Breast epithelium (tissue), 4 donors: ENCODE measurements at places on chromosomes 12 and 14.

- no peaks in the 10 kb centered on the region for H3K4me1 ChIP-seq
- H3K27ac ChIP-seq, result no peak overlapping the region
- no peak overlapping the region for H3K4me3 ChIP-seq
- no peaks in the 10 kb centered on the region for H3K27me3 ChIP-seq
- no peaks in the 10 kb centered on the region for H3K36me3 ChIP-seq
These were observed 8.9 kb upstream of the EEA1 start for GRCh38 chr12:92938018-92938417.

DNA sequence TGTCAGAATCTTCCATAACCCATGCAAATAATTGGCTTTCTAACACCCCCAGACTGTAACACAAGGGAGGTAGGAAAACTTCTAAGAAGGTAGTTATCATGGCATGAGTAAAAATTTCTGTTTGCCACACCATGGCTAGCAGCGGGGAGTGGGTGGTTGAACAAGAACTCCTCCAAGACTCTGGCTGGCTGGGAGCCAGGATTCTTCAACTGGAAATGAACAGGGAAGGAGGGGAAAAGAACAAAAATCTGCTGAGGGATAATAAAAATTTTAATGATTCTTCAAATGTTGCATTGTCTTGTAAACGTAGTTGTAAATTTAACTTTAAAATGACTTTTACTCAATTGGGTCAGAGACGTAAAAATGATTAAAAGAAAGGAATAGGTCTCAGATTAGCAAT is 78.9 kb downstream of the AKAP6 start:
- no peaks in the 10 kb centered on the region for H3K4me1 ChIP-seq
- DNase-seq, result no peak
- H3K27ac ChIP-seq, result no peak overlapping the region
- H3K36me3 ChIP-seq, result no peaks in the 10 kb centered on the region
- H3K4me3 ChIP-seq, result no peak overlapping the region
- no peaks in the 10 kb centered on the region for H3K27me3 ChIP-seq

GRCh38 chr14:102590667-102591099 is 1.8 kb upstream of the RCOR1 start:
- H3K4me1 ChIP-seq, result peaks cover 3% of the 10 kb centered on the region
- H3K27me3 ChIP-seq, result no peaks in the 10 kb centered on the region
- H3K36me3 ChIP-seq, result no peaks in the 10 kb centered on the region
- no peak overlapping the region for H3K4me3 ChIP-seq
- peak overlapping the region; percentile 100 for H3K27ac ChIP-seq

DNA sequence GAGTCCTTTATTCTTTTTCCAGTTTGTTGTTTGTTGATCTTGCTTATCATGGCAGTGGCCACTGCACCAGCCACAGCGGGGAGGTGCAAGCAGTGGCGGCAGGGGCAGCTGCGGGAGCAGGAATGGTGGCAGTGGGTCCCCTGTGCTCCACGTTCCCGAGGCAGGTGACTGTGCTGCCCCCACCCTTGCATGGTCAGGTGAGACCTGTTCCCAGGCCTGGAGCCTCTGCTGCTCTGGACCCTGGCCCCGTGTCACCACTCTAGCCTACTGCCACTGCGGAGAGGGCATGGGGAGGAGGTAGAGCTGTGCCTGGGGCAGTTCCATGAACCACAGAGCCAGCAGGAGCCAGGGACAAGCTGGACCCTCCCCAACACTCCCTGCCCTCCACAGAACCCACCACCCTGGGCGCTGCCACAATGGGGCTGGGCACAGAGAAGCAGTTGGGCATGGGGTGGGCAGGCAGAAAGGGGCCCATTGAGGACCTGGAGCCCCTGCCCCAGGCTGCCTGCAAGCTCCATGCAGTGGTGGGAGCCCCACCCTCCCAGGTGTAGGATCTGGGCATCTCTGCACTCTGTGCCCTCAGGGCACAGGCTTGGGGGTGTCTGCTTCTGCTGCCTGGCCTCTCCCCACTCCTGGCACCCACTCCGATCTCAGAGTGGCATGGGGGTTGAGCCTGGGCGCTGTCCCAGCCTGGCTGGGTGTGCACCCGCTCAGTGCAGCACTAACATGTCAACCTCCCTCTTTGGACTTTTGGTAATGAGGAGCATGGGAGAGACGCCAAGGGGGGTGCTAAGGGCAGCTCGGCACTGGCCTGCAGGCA is 23.1 kb upstream of the WDR20 start:
- DNase-seq, result no peak
- no peak overlapping the region for H3K4me3 ChIP-seq
- H3K27ac ChIP-seq, result no peak overlapping the region
- H3K36me3 ChIP-seq, result no peaks in the 10 kb centered on the region
- no peaks in the 10 kb centered on the region for H3K27me3 ChIP-seq
- H3K4me1 ChIP-seq, result no peaks in the 10 kb centered on the region

DNA sequence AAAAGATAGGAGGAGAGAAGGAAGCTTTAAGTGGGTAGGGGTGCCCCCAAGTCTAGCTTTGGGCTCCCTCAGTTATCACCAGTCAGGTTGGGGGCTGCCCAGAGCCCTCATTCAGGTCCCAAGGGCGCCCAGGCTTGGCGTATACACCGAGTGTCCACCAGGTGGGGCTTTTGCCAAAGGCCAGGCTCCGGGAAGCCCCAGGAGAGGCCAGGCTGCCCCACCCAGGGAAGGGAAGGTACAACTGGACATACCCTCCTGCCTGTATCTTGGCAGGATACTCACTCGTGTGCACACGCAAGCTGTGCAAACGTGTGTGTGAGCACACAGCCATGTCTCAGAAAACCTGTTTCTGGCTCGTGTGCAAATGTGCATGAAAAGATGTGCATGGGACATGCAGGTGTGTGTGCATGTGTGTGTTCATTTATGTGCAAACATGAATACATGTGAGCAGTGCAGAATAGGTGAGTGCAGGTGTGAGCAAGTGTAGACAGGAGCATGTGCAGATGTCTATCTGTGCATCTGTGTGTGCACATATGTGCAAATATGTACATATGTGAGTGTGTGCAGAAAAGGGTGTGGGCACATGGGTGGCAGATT is 103.9 kb upstream of the MYL2 start:
- no peak overlapping the region for H3K4me3 ChIP-seq
- H3K4me1 ChIP-seq, result no peaks in the 10 kb centered on the region

- no peaks in the 10 kb centered on the region for H3K36me3 ChIP-seq
- DNase-seq, result no peak
- H3K27me3 ChIP-seq, result no peaks in the 10 kb centered on the region
These were observed 27.3 kb upstream of the OSBPL8 start for GRCh38 chr12:76586764-76587395.

DNA sequence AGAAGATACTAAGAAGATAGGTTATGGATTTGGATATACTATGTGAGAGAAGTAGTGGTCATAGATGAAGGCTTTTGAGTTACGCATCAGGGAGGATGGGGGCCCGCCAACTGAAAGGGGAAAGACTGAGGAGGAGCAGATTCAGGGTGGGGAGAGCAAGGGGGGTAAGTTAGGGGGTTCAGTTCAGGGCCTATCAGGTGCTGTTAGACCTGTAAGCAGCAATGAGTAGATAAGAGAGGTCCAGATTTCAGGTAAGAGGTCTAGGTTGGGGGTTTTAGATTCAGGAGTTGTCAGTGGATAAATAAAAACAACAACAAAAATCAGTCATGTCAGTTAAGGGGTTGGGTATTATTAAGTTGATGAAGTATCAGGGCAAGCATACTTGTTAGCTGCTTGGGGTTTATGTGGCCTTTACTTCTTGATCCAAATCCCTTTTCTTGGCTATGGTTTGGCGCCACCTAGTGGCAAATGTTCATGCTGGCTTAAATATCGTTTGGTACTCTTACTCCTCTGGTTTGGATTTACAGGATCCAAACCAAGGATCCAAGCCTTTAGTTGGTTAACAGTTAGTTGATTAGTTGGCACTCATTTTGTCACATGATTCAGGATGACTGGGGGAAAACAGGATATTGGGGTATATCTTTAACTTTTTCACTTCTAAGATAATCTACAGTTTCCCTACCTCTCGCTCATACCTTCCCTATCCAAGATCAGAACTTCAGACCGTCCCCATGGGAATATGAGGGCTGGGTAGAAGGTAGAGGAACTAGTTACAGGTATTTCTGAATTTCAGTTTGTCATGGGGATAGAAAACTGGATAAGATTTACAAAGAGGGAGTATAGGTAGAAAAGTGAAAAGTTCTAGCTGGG is 65.1 kb downstream of the PCNX1 start:
- H3K4me3 ChIP-seq, result no peak overlapping the region
- H3K27me3 ChIP-seq, result no peaks in the 10 kb centered on the region

DNA sequence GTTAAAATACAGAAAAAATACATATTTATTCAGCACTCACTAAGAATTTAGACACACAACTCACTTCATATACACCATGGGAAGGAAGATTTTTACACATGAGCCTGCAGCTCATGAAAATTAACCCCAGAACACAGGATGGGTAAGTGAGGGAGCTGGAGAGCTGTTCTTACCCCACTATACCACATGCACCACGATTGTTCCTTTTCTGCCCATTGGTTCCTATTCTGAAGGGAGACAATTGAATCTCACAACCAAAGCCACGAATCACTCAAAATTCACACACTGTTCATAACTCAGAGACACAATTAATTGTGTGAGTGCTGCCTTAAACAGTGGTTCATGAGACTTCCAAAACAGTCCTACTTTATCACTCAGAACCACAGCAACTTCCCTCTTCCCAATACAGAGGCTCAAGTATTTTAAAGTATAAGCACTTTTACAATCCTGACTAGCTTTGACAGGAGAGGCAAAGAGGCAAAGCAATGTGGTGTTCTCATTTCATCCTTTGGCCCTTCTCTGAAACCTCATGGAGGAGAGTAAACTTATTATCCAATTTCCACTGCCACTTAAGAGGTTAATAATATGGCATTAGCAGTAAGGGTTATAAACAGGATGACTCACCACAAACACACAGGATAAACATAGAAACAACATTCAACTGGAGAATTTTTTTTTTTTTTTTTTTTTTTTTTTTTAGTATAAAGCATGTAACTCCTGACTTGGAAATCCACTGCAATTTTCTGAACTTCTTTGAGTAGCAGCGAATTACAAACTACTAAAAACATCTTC is 59.5 kb downstream of the ITPR2 start:
- H3K4me1 ChIP-seq, result no peaks in the 10 kb centered on the region
- DNase-seq, result no peak
- no peak overlapping the region for H3K27ac ChIP-seq
- H3K4me3 ChIP-seq, result no peak overlapping the region
- no peaks in the 10 kb centered on the region for H3K36me3 ChIP-seq
- no peaks in the 10 kb centered on the region for H3K27me3 ChIP-seq

DNA sequence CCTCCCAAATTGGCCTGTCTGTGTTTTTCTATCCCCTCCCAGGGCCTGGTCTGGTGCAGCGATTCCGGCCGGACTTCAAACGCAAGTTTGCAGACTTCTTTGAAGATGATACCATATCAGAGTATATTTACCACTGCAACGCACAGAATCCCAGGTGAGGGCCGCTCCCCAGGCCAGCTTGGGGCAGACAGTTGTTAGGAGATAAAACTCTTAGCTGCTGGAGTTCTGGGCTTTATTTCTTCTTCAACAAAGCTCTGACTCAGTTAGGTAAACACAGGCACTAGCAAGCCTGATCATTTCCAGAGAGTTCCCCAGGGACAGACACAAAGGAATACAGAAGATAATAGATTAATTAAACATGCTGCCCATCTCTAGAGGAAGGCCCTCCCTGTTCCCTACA is 8.3 kb downstream of the ABHD4 start:
- DNase-seq, result no peak
- H3K27me3 ChIP-seq, result no peaks in the 10 kb centered on the region
- H3K4me3 ChIP-seq, result no peak overlapping the region

GRCh38 chr14:85487215-85487614 is 42.7 kb upstream of the FLRT2 start:
- no peak overlapping the region for H3K4me3 ChIP-seq
- H3K36me3 ChIP-seq, result no peaks in the 10 kb centered on the region
- no peaks in the 10 kb centered on the region for H3K4me1 ChIP-seq
- DNase-seq, result no peak
- H3K27ac ChIP-seq, result no peak overlapping the region

GRCh38 chr12:62522984-62523383 is 56.4 kb downstream of the MON2 start:
- H3K4me3 ChIP-seq, result no peak overlapping the region
- no peaks in the 10 kb centered on the region for H3K27me3 ChIP-seq
- H3K27ac ChIP-seq, result no peak overlapping the region

DNA sequence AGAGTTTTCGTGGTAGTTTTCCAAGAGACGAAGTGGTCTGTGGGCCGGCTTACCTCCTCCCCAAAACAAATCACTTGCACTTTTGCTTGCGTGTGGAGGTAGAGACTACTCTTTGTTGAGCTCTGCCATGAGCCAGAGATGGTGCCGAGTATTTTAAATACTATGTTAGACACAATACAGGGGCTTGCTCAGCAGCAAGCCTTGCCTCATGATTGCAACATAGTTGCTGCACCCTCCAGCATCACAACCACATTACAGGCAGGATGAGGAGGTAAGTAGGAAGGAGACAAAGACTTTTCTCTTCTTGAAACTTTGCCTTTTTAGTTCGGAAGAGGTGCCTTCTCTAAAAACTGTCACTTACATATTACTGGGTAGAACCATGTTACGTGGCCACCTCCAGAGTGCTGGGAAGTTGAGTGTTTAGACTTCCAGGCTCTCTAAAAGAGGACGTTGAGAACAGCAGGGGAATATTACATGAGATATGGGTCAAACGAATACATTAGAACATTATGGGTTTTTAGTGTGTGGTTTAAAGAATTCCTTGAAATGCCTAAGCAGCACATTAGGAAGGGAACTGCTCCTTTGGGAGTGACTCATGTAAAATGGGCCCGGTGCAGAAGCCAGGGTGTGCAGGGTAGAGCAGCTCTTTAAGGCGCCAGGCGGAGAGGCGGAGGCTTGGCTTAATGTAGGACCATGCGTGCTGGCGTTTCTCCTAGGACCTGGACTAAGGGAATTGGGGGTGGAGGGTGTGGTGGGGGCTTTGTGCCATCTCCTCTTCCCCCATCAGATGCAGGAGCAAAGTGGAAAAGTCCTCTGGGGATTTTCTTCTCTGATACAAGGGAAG is 110.6 kb upstream of the PRMT8 start:
- no peaks in the 10 kb centered on the region for H3K27me3 ChIP-seq
- H3K4me1 ChIP-seq, result peaks cover 7% of the 10 kb centered on the region
- peak overlapping the region; percentile 59 for H3K27ac ChIP-seq
- no peaks in the 10 kb centered on the region for H3K36me3 ChIP-seq
- H3K4me3 ChIP-seq, result no peak overlapping the region

DNA sequence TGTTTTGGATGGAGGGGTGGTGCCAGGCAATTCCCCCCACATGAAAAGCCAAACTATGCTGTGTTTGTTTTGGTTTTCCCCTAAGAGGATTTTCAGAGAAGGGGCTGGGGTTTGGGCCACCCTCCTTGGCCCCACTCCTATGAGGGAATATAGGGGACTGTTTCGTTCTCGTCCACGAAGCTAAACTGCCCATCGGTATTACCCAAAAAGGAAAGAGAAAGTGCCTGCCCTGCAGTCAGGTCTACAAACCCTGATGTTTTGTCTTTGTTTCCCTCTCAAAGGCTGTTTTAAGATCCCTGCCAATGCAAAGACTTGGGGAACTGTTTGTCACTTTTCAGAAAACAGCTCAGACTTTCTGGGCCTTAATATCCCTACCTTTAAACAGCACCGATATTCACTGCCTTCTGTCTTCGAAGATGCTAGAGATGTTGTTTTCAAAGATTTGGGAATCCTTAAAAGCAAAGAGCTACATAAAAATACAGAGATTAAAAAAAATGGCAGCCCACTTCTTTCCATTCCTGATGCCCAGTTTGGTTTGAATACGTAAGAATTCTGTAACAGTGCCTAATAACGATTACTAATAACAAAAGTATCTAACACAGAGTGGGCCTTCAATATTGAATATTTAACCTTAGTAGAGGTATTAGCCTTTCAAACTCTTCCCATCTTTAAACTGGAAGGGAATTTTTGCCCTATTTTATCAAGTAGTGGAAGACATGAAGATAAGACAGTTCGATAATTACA is 518.4 kb downstream of the MED13L start:
- no peak for DNase-seq
- peak overlapping the region; percentile 93 for H3K27ac ChIP-seq
- peak overlapping the region; percentile 35 for H3K4me3 ChIP-seq
- H3K27me3 ChIP-seq, result no peaks in the 10 kb centered on the region
